ENCODE measurements at places on chromosomes 2 and 18.

DNA sequence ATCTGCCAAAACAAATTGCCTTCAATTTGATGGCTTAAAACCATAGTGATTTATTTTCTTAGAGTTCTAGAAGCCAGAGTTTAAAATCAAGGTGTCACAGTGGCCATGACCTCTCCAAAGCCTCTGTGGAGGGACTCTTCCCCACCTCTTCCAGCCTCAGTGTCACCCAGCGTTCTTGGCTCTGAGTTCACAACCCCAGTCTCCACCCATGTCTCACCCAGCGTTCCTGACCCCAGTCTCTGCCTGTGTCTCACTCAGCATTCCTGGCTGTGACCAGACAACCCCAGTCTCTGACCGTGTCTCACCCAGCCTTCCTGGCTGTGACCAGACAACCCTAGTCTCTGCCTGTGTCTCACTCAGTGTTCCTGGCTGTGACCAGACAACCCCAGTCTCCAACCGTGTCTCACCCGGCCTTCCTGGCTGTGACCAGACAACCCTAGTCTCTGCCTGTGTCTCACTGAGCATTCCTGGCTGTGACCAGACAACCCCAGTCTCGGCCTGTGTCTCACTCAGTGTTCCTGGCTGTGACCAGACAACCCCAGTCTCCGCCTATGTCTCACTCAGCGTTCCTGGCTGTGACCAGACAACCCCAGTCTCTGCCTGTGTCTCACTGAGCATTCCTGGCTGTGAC lies 299.3 kb downstream of the GALR1 start:
- no peak for DNase-seq

DNA sequence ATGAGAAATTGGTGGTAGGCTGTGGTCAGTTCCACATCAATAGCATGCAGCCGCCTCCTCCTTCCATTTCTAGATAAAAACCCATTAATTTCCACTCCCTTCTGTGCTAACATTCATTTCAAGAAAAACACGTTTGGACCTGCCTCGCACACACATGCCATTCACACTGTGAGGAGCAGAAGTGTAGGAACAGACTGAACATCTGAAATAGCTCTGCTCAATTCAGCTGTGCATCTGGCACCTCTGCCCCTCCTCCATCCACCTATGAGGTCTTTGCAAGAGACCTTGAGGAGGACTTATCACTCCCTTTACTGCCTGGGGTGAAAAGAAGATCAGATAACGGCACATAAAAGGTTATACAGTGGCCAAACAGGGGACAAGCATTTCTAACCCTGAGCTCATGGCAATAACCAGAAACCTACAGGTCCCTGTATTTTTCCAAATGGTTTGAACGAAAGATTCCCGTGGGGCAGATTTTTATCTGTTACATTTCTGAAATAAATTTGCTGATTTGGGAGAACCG lies 30.8 kb upstream of the LRP2 start:
- no peak for DNase-seq

- no peak for DNase-seq
Measured at GRCh38 chr2:41827354-41827971, 220.4 kb upstream of the PKDCC start.

DNA sequence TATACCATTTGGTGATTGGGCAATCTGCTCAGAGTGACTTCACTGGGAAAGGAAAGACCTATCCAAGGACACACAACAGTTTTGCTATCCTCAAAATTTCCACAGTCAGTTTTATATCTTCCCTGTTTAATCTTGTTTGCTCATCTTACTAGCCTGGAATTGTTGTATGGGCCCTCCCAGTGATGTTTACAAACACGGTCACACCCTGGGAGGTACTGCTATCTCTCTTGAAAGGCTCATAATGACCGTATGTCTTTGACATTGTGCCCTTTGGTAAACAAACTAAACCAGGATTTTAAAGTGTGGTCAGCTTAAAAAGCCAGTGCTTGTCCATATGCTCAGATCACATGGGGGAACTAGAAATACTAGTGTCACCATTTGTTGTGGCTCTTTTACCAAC lies 277.0 kb downstream of the CDH2 start:
- DNase-seq = no peak

- no peak for DNase-seq
Measured at GRCh38 chr2:222451224-222451674, 26.9 kb downstream of the SGPP2 start.

DNA sequence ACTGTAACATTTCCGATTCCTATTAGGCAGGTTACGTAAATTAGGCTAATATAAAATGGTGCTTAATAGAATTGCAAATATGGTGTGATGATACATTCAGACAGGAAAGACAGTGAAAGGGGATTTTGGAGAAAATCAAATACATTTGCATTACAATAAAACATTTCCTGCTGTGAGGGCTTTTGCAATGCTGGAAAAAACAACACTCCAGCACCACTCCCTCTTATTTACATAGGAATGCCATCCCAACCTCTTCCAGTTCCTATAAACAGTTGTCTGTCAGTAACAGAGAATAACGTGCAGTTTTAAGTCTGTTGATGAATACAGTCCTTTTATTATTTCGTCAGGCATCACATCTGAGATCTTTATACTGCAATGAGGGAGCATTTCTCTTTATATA lies 298.8 kb upstream of the FANCL start:
- DNase-seq = no peak

DNA sequence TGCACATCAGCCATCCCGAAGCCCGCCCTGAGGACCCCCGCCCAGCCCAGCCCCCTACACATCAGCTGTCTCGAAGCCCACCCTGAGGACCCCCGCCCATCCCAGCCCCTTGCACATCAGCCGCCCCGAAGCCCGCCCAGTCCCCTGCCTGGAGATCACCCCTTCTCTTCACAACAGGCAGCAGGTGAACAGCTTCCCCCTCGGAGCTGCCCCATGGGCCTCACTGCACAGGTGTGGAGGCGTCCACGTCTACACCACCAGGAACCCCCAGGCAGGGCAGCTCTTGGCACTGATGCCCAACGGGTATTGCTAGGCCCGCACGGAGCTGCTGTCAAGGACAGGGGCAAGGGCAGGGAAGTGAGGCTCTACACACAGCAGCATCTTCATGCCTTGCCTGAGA lies 137.6 kb downstream of the HDAC4 start:
- no peak for DNase-seq

- peak; percentile 76 for DNase-seq
Measured at GRCh38 chr18:48539406-48540250, 797 bp downstream of the CTIF start.

- no peak for DNase-seq
Measured at GRCh38 chr2:201987426-201987825, 46.2 kb upstream of the FZD7 start.

- no peak for DNase-seq
Measured at GRCh38 chr2:23107327-23107941, 277.5 kb upstream of the KLHL29 start.

DNA sequence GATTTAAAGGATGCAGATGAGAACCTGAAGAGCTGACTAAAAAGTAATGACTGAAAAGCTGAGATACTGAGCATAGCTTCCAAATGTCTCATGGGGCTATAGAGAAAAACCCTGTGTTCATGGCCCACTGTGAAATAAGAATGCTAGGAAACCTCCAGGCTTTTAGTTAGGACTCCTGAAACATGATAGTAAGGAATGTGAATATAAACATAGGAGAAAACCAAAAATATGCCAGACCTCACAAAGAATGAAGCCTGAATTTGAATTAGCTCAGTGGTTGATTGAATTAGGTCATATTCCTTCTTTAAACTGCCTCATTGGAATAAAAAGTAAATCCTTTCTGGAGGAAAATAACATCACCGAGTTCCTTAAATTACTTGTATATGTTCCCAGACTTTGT lies 194.5 kb upstream of the NXPH2 start:
- DNase-seq = no peak

DNA sequence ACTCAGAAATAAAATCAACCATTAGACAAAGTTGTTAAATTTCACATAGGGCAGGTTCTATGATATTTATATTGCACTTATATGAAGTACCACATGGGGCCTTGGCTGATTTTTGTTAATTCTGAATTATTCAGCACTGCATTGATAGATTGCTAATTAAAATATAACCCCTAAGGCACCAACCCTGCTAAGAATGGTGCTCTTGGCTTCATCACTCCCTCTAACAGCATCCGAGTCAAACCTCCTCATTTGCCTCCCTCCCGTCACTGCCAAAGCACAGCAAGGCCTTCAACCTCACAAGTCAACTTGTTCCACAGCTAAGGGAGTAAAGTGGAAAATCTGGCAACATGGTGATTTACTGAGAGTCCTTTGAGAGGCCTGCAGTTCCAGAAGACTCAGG lies 27.0 kb downstream of the MYO5B start:
- no peak for DNase-seq

DNA sequence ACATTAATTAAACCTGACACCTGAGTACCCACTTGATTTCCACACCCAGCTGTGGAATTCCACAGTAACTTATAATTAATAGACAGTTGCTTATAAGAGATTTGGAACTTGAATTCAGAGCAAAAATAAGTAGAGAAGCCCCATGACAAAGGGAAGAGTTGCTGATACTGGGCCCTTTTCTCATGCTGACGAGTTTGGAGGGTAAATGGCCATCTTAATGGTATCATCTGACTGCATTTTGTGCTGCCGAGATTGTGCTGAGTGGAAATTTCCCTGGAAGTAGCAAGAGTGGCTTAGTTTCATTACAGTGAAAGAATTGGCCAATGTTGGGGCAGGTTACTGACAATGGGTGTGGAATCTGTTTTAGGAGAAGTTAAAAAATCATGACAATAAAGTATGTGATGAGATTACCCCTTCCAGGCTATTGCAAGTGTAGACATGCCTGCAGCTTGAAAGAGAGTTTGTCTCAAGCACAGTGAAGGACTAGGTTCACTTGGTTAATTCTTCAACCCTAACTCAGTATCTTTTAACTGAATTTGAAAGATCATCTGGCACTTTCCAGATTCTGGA lies 49.9 kb downstream of the VSNL1 start:
- no peak for DNase-seq

DNA sequence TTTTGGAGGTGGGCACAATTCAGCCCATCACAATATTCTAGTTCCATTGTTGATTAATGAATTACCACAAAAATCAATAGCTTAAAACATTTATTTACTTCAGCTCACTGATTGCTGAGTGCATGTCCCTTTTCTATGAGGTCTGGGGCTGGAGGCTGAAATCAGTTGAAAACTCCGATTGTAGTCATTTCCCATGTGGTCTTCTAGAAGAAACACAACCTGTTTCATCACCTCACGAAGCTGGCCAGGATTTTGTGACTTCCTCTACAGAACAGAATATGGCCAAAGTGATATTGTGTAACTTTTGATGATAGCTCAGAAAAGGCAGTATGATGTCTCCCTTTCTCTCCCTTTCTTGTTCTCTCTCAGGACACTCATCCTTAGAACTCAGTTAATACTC lies 44.1 kb upstream of the CYRIA start:
- DNase-seq = no peak

GRCh38 chr2:217878915-217879590 lies 123.7 kb downstream of the TNS1 start:
- no peak for DNase-seq

- DNase-seq = no peak
Measured at GRCh38 chr18:11150271-11150615, 874 bp upstream of the PIEZO2 start.

DNA sequence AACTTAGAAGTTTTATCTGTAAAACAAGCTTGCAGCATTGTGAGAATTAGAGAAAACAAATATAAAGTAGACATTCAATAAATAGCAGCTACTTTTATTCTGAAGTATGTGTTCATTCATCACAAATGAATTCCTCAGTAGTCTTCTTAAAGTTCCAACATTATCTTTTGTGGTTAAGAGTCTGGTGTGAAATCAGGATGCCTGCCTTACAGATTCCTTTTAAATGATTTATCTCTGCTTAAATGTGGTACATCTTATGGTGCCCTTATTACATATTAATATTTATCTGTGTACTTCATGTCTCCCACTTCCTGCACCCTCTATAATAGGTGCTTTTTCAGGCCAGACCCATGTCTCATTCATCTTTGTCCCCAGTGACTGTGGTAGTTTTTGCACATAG lies 595.0 kb downstream of the STK39 start:
- no peak for DNase-seq

GRCh38 chr2:38631976-38632375 lies 29.2 kb upstream of the HNRNPLL start:
- DNase-seq = no peak

DNA sequence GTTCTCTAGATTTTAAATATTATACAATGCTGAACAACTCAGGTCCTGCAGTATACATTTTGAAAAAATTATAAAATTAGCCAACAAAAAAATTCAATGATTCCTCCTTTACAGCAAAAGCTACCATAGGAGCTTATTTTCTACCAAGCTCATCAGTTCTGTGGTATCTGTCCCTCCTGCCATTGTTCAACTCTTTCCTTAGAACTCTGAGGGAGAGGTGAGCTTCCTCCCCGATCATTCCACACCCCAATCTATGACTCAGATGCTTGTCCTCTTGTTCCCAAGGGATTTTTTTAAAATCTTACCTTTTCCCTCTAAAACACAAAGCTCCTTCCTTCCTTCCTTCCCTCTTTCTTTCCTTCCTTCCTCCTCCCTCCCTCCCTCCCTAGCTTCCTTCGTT lies 13.5 kb downstream of the DPP4 start:
- DNase-seq = no peak

GRCh38 chr2:184681642-184682321 lies 83.5 kb downstream of the ZNF804A start:
- no peak for DNase-seq

GRCh38 chr18:41974796-41975201 lies 19.8 kb downstream of the PIK3C3 start:
- no peak for DNase-seq

DNA sequence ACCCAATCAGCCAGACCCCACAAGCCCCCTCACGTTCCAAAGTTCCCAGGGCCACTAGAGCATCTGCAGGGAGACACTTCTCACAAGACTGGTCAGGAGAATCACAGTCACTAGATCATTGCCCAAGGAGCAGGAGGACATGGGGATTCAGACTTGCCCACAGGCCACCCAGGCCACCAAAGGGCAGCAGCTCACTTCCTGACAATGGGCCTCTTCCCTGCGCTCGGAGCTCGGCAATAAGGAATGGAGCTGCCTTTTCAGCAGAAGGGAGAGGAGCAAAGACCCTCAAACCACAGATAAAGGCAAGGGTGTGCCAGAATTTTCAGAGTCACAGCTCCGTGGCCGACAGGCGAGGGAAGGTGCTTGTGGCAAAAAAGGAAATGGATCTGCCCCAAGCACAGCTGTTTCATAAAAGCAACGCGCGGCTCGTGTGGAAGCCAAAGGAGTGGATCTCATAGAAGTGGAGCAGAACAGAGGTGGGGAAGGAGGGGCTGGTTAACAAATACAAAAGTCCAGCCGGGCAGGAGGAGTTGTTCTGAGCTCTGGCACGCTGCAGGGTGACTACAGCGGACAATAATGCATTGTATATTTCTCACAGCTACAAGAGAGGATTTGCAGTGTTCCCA lies 72.1 kb downstream of the EDAR start:
- no peak for DNase-seq

DNA sequence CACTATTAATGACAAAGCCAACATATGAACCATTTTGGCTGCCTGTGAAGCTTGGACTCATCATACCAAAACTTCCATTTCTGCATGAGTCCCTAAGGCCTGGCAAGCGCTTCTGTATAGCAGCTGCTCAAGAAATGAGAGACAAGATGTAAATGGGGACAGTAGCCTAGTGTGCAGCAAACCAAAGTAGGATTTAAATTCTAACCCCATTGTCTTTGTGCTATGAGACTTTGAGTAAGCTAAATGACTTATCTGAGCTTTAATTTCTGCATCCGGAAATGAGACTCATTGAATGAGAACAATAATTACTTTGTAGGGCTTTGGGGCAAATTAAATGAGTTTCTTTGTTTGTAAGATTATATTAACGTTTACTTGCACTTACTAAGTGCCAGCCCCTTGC lies 536.4 kb upstream of the CDH7 start:
- DNase-seq = no peak

GRCh38 chr18:66560094-66560493 lies 43.8 kb downstream of the CDH19 start:
- peak; percentile 49 for DNase-seq

All from D341Med (cell line).